DMS153 (cell line): ENCODE measurements at places on chromosomes 6 and 20.

GRCh38 chr20:63580796-63581461, 6.9 kb upstream of the HELZ2 start:
- DNase-seq: peak; percentile 47

- DNase-seq: no peak
These were observed 116.2 kb downstream of the LAMP5 start for GRCh38 chr20:9630554-9630953.

- no peak for DNase-seq
These were observed 116.5 kb upstream of the MAP3K7 start for GRCh38 chr6:90703336-90703735.

- DNase-seq: no peak
These were observed 341.1 kb upstream of the ZFP64 start for GRCh38 chr20:52532674-52533073.

DNA sequence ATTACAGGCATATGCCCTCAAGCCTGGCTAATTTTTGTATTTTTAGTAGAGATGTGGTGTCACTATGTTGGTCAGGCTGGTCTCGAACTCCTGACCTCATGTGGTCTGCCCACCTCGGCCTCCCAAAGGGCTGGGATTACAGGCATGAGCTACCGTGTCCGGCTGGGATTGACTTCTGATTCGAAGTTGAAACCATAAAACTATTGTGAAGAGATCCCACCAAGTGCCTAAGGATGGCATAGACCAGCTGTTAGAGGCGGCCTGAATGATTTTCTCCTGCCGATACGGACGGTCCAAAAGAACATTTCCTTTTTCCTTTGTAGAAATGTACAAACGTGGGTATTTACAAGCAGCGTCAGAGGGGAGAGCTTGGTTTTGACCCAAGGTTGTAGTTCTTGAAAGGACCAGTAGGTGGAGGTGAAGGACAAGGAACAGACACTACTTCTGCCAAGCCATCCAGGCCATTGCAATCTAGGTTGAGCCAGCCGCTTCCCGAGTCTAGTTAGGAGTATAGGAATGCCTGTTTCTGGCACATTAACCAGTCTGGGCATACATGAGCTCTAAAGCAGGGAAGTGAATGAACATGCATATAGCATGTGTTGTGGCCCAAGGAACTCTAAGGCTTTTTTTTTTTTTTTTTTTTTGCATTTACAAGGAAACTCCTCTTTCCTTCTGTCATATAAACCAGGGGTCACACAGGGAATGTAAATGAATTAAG, 29.0 kb downstream of the MOCS3 start:
- DNase-seq: peak; percentile 68

DNA sequence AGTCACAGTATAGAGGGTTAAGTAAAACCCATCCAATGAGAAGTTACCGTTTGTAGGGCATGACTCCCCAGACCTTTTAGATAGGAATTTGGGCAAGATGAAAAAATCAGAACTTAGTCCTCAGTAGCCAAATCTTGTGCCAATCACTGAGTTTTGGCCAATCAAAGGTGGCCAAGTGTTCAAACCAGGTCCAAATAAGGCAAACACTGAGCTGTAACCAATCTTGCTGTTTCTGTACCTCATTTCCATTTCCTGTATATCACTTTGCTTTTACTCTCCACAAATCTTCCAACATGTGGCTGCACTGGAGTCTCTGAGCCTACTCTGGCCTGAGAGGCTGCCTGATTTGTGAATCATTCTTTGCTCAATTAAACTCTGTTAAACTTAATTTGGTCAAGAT, 81.8 kb upstream of the GPR6 start:
- DNase-seq: no peak

DNA sequence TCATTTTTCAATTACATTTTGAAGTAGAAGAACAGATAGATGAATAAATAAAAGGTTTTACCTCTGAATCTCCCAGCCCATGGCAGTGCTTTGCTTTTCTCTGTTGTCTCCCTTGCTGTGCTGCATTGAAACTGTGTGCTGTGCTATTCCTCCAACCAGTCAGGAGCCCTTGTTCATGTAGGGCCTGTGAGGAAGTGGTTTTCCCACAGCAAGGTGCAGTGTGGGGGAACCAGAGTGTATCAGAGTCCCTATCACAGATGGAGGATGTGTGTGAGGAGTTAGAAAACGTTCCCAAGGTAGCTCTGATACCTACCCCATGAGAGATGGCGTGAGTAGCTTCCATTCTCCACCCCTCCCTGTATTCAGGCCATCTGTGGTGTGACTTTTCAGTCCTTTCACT, 72.8 kb upstream of the RALGAPA2 start:
- no peak for DNase-seq

DNA sequence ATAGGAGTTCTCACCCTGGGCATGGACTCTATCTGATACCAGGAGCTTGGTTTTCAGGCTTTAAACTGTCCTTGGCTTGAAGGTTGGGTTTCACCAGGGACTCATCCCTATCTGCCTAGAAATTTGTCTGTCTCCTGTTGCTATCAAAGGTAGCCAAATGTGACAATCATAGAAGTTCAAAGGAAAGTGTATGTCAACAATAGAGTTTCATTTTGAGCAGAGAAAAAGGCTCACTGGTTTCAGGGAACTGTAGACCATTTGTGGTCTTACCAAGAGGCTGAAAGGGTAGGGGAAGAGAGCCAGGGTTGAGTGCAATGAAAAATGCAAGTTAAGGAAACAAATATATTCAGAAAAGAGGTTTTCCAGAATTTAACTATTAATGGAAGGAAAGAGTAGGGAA, 966.8 kb upstream of the CITED2 start:
- DNase-seq: no peak

GRCh38 chr6:79943133-79943532, 4.2 kb downstream of the ELOVL4 start:
- DNase-seq: no peak

DNA sequence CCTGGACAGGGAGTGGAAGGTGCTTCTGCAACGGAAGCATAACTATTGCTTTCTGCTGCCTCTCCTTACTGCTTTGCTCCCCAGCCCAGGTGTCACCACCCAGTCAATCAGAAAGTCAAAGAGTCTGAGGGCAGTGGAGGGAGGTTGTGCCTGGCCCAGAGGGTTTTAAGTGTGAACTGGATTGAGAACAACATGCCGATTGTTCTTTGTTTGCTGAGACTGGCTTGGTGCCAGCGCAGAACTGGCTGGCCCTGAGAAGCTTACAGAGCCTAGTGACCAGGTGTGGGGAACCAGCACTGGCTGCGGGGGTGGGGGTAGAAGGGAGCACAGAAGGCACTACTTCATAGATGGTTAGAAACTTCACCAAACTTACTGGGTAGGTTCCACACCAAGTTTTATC, 31.1 kb upstream of the ENPP4 start:
- peak; percentile 63 for DNase-seq

GRCh38 chr6:30712441-30712945, 4.6 kb downstream of the MDC1 start:
- no peak for DNase-seq

GRCh38 chr6:153058909-153059308, 56.4 kb upstream of the MTRF1L start:
- DNase-seq: no peak

GRCh38 chr6:90720404-90720803, 133.5 kb upstream of the MAP3K7 start:
- DNase-seq: no peak

DNA sequence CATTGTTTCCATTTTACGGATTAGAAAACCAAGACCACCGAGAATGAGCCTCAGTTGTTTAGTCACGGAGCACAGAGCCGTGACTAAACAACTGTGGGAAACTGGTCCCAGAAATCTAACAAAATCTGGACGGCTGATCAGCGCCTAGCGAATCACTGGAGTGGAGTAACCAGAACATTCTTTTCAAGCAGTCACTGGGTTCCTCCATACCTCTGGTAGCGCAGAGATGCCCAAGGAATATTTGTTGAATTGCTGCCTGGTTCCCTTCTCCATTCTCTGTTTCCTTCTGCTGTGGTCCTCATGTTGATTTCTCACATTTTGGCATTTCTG, 62.0 kb downstream of the GPX5 start:
- no peak for DNase-seq

DNA sequence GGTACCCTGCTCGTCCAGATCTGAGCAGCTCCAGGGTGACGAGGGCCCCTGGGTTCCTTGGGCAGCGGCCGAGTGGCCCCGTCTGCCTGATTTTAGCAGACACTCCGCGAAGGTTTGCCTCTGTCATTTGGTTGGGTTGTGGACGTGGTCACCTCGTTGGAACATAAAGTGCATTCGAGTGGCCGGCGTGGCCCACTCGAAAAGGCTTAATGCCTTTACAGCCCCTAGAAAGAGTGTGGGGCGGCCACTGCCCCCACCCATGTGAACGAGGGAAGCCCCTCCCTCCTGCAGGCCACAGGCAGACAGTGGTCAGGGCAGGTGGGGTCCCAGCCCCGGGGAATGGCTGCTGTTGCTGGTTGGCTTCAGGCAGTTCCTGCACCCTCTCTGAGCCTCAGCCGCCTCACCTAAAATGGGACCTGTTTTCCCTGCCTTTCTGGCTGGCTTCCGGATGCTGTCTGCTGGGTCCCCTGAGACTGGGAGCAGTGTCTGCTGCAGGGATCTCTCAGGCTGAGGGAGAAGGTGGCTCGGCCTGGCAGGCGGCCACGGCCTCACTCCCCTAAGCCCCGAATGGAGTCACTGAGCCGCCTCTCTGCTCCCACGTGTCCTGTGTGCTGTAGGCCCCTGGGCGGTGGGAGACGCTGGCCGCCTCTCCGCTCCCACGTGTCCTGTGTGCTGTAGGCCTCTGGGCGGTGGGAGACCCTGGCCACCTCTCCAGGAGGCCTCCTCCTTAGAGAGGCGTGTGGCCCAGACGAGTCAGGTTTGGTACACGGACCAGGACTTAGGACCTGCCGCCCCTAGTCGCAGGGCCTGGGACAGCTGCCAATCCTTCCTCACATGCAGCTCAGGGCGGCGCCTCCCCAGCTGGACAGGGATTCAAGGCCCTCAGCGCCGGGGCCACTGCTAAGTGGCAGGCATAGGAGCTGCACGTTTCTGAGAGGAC, 233.0 kb downstream of the ERMARD start:
- peak; percentile 81 for DNase-seq

DNA sequence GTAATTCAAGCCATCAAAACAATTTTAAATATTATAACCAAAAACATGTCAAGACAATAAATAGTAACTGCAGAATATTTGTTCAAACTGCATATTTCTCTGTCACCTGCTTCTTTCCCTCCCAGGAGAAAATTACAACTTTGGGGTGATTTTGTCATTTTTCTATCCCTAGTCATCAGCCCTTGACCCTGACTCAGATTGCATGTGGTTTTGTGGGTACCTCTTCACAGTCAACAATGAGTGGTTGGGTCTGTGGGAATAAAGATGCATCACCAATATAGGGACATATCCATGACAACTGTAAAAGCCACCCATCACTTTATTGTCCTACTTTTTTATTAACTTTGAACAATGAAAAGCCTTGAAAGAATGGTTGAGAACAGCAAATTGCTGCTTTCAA, 7.3 kb downstream of the COL10A1 start:
- DNase-seq: no peak

DNA sequence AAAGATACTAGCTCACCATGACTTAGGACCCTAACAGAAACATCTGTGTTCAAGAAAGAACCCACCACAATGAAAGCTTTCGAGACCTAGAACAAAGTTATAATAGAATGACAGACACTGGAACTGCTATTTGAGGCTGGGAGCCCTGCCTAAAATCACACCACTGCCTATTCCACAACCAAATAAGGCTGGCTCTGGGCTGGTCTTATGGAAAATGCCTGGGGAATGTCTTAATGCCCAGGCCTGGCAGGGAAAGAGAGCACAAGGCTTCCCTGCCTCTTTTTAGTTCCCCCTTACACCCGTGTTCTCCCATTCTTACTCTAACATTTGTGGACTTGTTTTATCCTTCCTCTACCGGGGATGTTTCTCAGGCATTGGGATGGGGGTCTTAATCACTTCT, 5.6 kb upstream of the METTL24 start:
- no peak for DNase-seq

- no peak for DNase-seq
These were observed 730.8 kb upstream of the CITED2 start for GRCh38 chr6:140105241-140105640.

- DNase-seq: no peak
These were observed 6.6 kb downstream of the KIF25 start for GRCh38 chr6:168004023-168004422.

DNA sequence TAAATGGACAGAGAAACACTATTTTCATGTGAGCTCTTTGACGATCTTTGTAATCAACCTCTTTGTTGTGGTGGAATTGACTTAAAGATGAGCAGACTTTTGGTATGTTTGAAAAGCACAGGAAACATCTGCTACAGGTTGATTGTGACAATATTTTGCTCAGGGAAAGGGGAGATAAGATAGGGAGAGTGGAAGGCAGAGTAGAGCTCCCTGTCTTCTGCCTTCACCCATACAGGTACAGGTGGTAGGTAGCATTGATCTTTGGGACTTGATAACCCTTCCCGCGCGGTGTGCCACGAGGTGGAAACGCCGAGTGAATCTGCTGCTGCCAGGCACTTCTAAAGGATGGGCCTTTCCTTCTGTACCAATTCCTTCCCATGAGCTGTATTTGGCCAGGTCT, 183.6 kb downstream of the UTRN start:
- no peak for DNase-seq

DNA sequence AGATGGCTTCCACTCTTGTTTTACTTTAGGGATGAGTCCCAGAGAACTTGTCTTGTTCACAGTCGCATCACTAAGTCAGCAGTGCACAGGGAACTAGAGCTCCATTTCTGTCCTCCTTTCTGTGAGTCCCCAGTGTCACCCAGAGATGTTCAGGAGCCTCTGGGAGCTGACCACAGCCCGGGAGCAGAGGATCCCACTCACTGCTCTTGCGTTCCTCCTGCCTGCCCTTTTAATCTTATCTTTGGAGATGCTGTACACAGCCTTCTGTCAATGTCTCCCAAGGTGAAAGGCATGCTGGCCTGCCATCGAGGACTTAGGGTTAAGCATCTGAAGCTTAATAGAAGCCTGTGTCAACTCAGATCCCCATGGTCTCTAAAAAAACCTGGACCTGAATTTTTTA, 71.2 kb downstream of the IGF2R start:
- no peak for DNase-seq

DNA sequence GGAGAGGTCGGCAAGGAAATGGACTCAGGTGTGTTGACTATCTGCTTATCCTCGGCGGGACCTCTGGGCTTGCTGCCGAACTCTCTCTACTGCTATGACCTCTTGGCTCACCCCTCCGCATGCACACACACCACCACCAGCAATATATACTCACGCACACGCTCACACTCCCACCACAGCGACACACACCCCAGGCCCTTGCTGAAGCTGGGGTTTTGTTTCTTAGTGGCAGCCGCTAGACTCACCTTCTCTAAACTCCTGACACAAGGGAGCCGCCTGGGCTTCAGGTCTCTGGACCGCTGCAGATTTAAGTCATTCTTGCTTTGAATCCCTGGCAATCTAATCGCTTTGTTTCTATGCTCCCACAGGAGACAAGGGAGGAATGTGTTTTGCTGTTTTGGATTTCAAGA, 59.4 kb upstream of the BACH2 start:
- DNase-seq: no peak

- DNase-seq: no peak
These were observed 50.7 kb downstream of the PTPN1 start for GRCh38 chr20:50560867-50561266.

- DNase-seq: no peak
These were observed 7.7 kb upstream of the FOXF2 start for GRCh38 chr6:1381481-1382330.

GRCh38 chr6:151962246-151962846, 154.9 kb downstream of the ESR1 start:
- no peak for DNase-seq
